ENCODE measurements at places on chromosomes 16 and 17.

DNA sequence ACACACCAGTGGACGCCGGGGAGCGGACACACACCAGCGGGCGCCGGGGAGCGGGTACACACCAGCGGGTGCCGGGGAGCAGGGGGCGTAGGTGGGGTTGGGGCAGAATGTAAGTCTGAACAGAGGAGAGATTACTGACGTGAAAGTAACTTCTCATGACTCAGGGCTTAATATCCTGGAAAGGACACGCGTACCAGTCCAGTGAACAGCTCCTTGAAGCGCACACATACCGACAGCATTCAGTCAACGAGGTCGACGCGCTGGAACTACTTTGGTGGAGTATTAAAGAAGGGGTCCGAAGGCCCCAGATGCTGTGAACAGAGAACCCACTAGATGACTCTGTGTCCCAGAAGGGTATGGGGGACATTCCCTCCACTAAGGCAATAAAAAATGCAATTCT lies 129.6 kb downstream of the ENGASE start:
- no peak for DNase-seq

GRCh38 chr16:62298600-62298999 lies 262.4 kb upstream of the CDH8 start:
- DNase-seq = no peak

DNA sequence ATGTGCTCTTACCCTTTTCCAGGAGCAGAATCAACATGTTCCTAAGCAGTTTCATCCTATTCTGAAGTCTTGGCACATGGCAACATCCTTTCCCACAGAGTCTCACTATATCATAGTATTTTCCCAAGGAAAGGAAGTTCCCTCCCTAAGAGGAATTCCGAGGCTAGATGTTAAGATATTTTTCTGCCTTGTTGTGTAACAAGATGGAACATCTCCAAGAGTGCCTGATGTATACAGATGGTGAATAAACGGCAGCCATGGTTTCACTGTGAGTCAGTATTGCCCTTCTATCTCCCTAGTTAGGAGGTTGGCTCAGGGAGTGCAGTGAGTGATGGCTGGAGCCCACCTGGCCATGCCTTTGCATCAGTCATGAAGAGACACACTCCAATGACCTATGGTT lies 48.2 kb downstream of the SPACA3 start:
- no peak for DNase-seq

GRCh38 chr16:11101695-11102522 lies 154.1 kb downstream of the SOCS1 start:
- DNase-seq = no peak

GRCh38 chr17:47733047-47733673 lies at the start of gene TBX21:
TSS of gene TBX21 (plus strand) at chr17:47733236. CDS start at chr17:47733455, 219 bp downstream.
- peak; percentile 86 for DNase-seq

DNA sequence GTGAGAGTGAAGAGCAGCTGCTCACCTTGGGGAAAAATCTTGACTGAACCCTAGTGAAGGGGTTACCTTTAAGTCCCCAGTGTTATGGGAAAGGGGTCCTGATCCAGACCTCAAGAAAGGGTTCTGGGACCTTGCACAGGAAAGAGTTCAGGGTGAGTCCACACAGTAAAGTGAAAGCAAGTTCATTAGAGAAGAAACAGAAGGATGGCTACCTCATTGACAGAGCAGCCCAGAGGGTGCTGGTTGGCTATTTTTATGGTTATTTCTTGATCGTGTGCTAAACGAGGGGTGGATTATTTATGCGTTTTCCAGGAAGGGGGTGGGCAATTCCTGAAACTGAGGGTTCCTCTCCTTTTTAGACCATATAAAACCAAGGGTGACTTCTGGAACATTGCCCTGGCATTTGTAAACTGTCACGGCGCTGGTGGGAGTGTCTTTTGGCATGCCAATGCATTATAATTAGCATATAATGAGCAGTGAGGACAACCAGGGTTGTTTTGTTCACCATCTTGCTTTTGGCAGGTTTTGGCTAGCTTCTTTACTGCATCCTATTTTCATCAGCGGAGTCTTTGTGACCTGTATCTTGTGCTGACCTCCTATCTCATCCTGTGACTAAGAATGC lies 58.4 kb downstream of the SMPD3 start:
- no peak for DNase-seq

DNA sequence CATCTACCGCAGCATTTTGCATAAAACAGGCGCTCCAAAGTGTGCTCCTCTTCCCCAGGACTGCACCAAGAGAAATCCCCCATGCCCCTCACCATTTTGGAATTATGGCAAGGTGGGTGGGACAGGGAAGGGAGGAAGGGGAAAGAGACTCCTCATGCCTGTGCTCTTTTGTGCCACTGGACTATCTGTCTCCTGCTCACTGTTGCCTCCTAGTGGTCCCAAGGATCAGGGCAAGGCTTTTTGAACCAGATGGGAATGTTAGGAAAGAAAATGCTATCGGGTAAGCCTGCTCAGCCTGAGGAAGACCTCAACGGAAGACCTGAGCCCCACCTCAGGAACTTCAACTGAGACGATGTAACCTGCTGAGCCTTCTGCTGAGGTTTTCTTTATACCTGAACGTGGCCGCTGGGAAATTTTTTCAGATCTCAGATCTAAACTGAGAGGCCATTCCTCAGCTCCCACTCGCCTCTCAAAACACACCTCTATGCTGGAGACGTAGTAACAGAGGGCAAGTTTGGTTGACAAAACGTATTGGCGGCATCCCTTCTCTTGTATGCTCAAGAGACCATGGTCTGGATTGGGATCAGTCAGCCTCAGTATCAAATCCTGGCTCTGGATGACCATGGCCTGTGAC lies 58.3 kb downstream of the SPACA3 start:
- no peak for DNase-seq

GRCh38 chr17:44794851-44795413 lies 35.2 kb downstream of the GJC1 start:
- DNase-seq = no peak

DNA sequence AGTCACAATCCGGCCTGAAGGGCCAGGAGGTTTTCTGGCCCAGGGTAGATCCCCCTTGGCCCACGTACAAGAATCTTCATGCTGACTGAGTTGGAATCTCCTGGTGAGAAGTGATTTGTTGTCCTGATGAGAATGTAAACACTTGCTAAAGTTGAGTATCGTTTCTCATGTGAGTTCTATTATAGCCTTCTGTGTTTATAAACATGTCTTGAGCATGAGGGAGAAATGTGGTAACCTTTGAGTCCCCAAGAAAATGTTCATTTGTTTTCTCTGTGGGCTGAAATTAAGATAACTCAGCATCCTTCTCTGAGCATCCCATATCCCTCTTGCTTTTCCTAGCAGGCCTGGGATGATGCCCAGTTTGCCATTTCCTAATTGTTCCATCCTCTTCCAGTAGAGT lies 204.8 kb downstream of the FTO start:
- DNase-seq = no peak

GRCh38 chr16:27364493-27365141 lies 37.4 kb upstream of the IL21R start:
- no peak for DNase-seq

DNA sequence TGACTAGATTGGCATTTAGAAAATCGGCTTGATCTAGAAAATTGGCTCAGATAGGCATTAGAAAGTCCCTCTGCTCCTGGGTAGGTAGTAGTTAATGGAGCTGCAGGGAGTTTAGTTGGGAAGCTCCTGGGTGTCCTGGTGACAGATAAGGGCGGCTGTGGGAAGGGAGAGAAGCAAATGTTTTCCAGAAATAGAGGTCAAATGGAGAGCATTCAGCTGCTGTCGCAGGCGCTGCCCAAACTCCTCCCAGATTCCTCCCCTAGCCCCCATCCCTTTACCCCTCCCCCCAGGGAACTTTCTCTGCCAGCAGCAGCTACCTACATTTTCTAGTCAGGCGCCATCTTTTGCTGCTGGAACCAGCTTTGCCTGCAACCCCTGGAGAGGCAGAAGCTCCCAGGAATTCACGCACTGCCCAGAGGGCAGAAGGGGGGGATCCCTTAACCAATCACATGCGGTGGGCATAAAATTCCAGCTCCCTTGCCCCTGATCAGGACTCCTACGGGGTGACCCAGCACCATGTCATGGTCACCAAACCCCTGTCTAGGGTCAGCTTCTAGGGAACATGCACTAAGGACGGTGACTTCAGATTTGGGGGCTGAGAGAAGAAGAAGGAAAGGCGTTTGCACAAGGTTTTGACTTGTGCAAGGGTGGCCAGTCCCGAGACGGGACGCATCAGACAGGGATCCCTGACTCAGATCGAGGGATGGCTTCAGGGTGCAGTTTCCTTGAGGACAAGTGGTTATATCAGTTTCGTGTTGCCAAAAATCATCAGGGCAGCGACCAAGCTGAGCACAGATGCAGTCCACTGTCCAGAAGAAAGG lies 43.8 kb downstream of the SOCS1 start:
- no peak for DNase-seq

DNA sequence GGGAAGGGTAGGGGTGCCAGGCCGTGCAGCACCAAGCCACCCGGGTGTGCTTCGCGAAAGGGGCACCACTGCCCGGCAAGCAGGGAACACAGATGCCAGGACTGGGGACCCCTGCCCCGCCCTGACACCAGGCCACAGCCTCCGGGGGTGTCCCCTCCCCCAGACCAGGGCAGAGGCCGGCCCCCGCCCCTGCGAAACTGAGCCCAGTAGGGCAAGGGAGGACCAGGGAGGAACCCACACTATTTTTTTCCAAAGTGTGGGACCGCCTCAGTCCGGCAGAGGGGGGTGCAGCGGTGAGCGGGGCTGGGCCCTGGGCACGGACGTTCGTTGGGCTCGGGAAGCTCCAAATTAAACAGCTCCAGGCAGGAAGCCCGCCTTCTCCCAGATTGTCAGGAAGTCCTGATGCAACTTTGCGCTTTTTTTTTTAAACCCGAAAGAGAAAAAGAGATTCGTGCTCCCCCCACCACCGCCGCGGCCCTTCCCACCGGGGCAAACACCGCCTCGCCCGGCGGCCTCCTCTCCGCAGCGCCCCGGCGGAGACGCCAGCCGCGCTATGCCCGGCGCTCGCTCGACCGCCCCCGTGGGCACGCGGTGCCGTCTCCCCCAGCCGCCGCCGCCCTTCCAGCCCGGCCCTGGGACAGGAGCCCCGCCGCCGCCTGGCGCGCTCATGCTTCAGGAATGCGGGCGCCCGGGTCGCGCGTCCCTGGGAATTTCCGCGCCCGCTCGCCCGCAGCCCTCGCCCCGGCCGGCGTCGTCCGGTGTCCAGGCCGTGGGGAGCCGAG lies 755 bp downstream of the PIEZO1 start:
- peak; percentile 63 for DNase-seq

- no peak for DNase-seq
Measured at GRCh38 chr17:19369846-19370492, 7.4 kb upstream of the B9D1 start.

DNA sequence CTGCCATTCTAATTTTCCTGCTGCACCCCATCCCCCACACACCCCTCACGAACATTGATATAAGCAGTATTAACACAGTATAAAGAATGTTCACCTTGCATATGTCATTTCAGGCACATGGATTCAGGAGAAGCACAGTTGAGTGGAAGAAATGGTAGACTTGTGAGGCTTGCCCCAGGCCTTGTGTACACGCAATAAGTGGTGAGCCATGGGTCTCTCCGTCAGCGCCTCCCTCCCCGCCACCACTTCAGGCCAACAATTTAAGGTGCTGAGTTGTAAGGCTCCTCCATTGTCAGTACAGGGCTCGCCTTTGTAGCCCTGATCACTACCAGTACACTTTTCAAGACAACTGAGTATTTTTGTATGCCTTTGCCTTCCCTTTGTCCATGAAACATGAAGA lies 12.2 kb upstream of the CLEC18C start:
- no peak for DNase-seq

DNA sequence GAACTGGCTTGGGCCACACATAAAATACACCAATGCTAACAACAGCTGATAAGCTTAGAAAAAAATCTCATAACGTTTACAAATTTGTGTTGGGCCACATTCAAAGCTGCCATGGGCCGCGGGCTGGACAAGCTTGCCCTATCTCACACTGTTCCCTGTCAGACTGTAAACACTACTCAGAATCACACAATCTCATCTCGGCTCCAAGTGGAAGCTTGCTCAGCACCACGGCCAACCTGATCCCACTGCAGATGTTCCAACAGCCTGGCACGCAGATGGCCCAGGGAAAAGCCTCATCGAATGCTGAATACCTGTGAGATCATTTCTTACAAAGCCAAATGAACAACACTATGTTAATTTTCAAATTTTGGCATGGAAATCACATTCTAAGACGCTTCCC lies 125.8 kb downstream of the ANKRD11 start:
- no peak for DNase-seq

DNA sequence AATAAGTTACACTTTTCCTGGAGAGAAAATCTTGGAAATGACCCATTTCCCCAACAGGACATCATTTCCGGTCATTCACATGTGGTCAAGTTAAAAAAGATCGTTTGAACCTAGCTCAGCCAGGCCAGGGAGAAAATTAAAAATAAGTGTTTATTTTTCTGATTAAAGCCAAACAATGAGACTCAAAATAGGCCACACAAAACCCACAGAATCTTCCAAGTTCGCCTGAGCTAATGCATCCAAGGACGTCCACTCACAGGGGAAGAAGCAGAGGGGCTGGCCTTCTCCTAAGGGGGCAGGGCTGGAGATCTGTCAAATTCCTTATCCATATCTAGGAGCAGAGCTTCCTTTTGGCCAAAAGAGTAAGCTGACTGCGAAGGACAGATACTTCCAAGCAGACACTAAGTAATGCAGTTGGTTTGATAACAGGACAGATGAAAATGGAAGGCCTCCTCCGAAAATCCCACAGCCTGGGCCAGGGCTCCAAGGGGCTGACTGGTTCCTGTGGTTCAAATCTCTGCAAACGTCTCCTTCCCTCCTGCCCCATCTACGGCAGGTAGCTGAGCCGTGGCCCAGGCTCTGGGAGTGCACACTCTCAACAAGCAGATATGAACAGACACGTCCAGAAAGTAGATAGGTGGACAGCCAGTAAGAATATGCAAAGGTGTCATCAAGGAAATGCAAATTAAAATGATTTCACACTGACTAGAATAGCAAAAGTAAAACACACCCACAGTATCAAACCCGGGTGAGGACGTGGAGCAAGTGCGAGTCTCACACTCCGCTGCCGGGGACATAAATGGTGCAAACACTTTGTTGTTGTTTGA lies 98.5 kb downstream of the MRM3 start:
- no peak for DNase-seq

- DNase-seq = no peak
Measured at GRCh38 chr17:17108451-17109049, 66.3 kb downstream of the MPRIP start.

GRCh38 chr17:58153671-58154070 lies 5.5 kb downstream of the OR4D1 start:
- DNase-seq = no peak

DNA sequence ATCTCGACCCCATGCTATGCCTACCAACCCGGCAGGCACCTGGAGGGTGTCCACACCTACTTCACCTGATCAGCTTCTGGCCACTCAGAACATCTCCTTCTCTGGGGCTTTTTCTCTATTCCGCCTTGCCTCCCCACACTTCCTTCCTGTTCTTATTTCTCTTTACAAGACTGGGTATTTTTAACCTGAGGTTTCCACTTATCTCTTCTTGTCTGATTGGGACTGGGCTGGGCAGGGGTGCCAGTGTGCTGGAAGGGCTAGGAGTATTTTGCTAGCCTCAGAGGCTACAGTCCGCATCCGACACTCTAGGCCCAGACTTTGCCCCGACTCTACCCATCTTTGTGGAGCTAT lies 26.2 kb upstream of the ZNF652 start:
- DNase-seq = peak; percentile 71

GRCh38 chr17:10292057-10292937 lies 80.5 kb downstream of the MYH13 start:
- no peak for DNase-seq

- no peak for DNase-seq
Measured at GRCh38 chr17:1001640-1002411, 4.9 kb downstream of the TIMM22 start.

All from GM06990 (cell line).